ENCODE measurements at places on chromosomes 7 and 10.

DNA sequence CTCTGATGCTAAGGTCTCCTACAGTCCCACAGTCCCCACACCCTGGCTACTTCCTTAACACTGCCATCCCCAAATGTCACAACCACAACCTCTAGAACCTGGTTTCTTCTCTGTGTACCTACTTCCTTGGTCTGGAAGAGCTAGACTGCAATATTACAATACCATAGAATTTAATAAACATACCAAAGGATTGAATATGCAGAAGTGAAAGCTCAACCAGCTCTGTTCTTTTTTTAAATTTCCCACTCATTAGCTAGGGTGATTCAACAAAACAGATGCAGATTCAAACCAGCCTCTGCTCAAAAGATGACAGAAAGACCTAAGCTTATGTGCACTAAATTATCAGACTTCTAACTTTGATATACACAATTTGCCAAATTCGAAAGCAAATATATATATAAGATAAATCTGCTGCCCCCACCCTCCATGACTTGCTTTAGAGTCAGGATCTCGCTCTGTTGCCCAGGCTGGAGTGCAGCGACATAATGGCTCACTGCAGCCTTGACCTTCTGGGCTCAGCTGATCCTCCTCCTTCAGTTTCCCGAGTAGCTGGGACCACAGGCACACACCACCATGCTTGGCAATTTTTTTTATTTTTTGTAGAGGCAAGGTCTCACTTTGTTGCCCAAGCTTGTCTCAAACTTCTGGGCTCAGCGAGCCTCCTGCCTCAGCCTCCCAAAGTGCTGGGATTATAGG, 212.6 kb downstream of the CHCHD3 start:
- no peak for DNase-seq

DNA sequence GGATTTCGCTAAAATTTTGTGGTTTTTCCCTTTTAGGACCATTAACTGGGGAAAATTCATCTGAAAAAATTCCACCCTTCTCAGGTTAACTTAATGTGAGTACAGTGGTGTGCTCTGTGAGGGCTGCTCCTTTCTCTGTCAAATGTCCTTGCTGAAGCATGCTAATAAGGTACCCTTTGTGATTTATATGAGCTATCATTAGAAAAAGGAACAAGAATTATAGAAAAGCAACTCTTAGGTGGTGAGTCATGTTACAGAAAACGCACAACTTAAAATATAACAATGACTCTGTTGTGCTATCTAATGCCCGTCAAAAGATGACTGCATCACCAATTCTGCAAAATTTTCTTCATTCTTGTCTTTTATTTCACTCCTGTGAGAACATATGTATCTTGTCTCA, 162.0 kb upstream of the MAGI2 start:
- no peak for DNase-seq

DNA sequence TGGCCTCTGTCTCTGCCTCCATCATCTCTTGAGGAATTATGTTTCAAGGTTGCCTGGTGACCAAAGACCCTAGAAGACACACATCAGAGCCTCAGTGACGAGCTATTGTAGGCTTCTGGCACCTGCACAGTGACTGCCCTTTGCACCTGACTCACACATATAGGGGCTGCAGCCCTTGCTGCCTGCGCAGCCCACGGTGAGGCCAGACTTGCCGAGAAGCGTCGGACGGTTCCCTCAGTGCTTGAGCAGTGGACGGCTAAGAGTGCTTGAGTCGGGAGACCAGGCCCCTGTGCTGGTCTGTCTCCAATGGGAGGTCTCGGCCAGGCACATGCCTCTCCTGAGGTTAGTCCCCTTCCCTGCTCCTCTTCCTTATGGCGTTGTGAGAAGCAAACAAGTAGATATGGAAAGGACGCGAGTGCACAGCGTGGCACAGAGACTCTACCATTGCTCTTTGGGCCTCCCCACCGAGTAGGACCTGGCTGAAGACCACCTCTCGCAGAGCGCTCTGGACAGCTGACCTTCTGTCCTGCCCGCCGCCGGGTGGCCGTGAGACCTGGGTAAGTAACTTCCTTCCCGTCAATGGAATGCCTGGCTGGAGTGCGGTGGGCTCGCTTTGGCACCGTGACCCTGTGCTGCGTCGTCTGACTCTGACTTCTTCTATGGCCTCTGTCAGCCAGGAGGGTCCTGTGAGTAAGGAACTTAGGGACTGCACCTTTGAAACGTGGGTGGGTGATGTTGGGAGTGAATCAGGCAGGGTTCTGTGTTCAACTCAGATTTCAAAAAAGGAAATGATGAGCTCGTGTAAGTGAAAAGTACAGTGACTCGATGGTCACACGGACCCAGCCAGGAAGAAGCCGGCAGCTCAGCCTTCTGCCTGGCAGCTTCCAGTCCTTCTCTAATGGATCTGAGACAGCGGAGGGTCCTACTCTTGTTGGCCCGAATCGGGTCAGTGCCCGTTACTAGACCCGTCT, 33.7 kb downstream of the ZNF775 start:
- DNase-seq: no peak

DNA sequence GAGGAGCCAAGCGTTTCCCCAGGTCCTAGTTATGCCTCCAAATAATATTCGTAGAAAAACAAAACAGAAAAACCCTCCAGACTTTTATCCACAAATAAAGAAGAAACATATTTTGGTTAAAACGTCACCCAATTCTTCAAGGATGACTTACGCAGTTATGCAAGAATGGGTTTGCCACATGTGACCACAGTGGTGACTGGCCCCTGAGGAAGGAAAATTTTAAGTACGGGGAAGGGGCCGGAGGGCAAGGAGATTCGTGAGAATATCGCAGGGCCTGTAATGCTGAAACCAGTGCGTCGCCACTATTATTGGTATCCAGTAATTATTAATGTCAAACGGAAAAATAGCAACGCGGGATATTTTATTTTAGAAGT, 537 bp upstream of the MRPS24 start:
- peak; percentile 48 for DNase-seq

GRCh38 chr7:65251851-65252620, 121.6 kb upstream of the ZNF92 start:
- peak; percentile 36 for DNase-seq

DNA sequence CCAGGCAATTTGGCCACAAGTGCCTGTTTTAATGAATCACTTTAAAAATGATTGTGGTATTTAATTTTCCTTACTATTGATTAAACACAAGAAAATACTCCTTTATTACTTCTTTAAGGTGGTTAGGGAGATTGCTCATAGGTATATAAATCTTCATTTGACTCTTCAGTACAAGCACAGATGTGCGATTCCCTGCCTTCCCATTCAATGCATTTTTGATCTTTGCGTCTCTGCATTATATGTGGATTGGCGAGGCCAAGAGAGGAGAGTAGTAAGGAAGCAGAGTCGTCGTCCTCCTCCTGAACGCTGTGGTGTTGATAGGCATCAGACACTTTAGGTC, 683.7 kb downstream of the LRMDA start:
- no peak for DNase-seq

- no peak for DNase-seq
Observed at GRCh38 chr7:66170309-66171231, 34.6 kb upstream of the TPST1 start.

GRCh38 chr10:49187950-49188761, at the start of gene TMEM273:
TSS of gene TMEM273 (minus strand) at chr10:49188391. CDS start at chr10:49188336, 55 bp downstream.
- peak; percentile 30 for DNase-seq

DNA sequence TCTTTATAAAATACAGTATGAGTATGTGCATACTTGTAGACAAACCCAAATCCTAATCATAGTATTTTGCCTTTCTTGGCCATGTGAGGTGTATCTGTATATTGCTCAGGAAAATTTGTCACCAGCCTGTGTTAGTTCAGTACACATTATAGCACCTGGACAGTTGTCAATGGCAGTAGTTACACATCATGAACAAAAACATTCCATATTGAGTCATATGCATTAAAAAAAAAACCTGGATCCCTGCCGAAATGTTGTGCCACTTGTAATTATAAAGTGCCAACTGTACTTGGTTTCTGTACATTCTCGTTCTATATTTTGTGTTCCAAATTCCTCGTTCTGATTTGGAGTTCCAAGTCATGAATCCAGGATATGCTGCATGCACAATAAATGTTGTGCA, 410.4 kb downstream of the INHBA start:
- no peak for DNase-seq

DNA sequence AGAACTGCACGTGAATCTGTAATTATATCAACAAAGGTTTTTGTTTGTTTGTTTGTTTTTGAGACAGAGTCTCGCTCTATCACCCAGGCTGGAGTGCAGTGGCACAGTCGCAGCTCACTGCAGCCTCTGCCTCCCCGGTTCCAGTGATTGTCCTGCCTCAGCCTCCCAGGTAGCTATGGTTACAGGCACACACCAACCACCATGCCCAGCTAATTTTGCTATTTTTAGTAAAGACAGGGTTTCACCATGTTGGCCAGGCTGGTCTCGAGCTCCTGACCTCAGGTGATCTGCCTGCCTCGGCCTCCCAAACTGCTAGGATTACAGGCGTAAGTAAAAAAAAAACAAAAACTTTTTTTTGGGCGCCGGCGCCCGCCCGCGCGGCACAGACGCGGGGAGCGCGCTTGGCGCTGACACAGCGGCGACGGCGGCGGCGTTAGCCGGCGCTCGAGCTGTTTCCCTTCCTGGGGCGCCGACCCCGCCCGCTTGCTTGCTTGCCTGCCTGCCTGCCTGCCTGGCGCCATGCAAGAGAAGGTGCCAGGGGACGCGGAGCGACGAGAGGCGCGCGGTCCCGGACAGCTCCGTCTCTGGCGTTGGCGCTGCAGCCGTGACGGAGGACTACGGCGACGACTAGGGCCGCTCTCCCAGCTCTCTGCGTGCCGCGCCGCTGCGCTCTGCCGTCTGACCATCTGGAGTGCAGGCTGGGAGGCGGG, 171.4 kb upstream of the NUPR2 start:
- no peak for DNase-seq

- DNase-seq: no peak
Observed at GRCh38 chr10:86207226-86207625, 159.4 kb downstream of the GRID1 start.

GRCh38 chr10:46287846-46288477, 1.2 kb downstream of the ANTXRL start:
- DNase-seq: no peak

DNA sequence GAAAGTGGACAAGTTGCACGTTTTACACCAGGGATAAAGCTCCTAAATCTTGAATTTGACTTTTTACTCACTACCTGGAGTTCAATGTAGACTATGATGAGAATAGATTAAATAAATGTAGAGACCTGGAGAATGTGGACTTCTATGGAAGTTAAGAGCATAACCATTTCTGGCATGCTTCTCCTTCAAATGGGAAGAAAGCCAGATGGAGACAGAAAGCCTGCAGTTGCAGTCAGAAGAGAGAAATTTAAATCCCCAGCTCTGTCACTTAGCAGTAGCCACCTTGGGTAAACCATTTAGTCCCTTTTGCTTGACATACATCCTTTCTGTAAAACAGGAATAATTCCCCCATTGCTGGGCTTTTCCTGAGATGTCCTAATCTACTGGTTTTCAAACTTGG, 355.3 kb upstream of the AUTS2 start:
- no peak for DNase-seq

- peak; percentile 20 for DNase-seq
Observed at GRCh38 chr10:55063811-55064210, 262.8 kb upstream of the PCDH15 start.

DNA sequence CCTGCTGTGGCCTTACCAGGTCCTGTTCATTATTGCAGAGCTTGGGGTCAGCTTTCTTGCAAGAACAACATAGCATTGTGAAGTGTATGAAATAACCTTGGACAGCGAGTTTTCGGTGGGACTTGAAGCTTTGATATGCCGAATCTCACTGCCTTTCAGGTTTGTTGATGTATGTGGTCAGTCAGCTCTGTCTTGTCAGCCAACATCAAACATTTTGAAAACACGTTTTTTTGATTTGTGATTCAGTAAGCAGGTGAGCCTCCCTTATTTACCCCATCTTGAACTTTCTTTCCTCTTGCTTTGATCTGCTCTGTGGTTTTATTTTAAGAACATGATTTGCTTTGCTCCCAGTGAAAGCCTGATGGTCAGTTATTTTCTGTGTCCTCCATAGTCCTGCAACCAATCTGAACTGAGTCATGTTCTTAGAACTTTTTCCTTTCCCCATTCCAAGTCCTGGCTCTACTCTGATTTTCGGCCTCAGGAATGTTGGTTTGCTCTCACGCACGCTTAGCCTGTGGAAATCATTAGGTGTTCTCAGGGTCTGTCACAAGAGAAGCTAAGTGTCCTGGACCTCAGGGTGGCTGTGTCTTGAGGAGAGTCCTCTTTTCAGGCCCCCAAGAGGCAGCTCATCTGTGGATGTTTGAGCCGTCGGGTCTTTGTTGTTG, 8.7 kb downstream of the WBP1L start:
- peak; percentile 60 for DNase-seq

- DNase-seq: no peak
Observed at GRCh38 chr10:7231509-7232414, 179.1 kb downstream of the SFMBT2 start.

GRCh38 chr7:100418930-100419659, 9.4 kb downstream of the ZCWPW1 start:
- DNase-seq: no peak

DNA sequence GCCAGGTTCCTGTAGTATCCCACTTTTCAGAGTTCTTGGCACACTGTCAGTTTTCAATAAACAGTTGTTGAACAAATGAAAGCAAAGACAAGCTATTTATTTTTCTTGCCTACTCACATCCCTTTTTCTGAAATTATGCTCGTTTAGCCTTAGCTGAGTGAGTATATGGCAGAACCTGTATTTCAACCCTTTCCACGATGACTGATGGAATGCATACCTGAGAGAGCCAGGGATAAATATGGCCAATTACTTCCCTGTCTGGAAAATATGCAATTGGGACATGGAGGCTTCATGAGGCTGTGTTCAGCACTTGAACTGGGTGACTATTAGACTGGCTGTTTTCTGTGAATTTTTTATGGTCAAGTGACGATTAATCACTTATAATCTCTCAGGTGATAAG, 144.5 kb upstream of the POT1 start:
- no peak for DNase-seq

- no peak for DNase-seq
Observed at GRCh38 chr7:6165521-6166320, 106.7 kb downstream of the CYTH3 start.

DNA sequence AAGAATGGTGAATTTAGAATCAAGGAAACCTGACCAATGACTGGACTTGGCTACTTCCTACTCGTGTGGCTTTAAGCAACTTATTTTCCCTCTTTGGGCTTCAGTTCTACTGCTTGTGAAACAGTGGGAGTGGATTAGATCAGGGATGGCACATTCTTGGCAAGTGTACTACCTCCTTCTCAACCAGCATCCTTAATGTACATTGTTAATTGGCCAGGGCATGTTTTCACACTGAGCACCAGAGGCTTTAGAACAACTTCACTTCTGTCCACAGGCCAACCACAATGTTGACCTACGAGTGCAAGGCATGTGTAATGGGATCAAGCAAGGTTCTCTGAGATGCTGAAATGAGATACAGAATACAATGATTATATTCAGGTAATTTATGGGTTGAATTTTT, 315.3 kb downstream of the ADRA2A start:
- no peak for DNase-seq

DNA sequence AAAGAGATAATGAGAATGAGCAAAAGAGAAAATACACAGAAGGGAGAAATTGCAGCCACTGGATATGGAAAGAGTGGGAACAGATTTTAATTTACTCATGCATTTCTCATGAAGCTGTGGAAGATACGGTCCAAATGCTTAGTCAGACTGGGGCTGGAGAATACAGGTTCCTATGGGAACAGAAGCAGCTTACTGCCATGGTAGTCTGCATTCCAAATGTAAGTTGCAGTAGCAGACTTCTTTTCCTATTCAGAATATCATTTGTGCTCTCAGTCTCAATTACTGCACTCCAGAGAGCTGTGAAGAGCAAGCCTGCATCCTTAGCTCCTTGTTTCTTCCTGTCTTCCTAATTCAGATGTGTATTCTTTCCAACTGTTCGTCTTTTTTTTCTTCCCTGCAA, 190.8 kb upstream of the TMEM196 start:
- peak; percentile 41 for DNase-seq
